ENCODE measurements at places on chromosomes 3 and 15.

- no peak for DNase-seq
Measured at GRCh38 chr3:152192050-152192449, 76.7 kb upstream of the MBNL1 start.

- DNase-seq, result no peak
Measured at GRCh38 chr3:128067489-128067888, 15.3 kb downstream of the SEC61A1 start.

GRCh38 chr15:88894348-88894818 is 961 bp downstream of the HAPLN3 start:
- no peak for DNase-seq

GRCh38 chr3:77134769-77135168 is 94.9 kb downstream of the ROBO2 start:
- DNase-seq, result no peak

- DNase-seq, result no peak
Measured at GRCh38 chr3:18223571-18223970, 201.6 kb downstream of the SATB1 start.

DNA sequence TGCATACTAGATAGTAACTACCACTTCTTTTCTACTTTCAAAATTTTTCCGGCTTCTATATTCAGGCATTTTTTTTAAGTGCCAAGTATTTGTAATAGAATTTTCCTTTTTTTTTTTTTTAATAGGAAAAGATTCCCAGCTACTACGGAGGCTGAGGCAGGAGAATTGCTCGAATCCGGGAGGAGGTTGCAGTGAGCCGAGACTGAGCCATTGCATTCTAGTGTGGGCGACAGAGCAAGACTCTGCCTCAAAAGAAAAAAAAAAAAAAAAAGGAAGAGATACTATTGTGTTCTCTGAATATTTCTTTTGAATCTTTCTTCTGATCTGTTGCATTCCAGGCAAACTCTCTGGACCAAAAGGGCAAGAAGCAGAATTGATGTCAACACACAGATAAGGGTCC is 557.3 kb downstream of the FGF12 start:
- no peak for DNase-seq

DNA sequence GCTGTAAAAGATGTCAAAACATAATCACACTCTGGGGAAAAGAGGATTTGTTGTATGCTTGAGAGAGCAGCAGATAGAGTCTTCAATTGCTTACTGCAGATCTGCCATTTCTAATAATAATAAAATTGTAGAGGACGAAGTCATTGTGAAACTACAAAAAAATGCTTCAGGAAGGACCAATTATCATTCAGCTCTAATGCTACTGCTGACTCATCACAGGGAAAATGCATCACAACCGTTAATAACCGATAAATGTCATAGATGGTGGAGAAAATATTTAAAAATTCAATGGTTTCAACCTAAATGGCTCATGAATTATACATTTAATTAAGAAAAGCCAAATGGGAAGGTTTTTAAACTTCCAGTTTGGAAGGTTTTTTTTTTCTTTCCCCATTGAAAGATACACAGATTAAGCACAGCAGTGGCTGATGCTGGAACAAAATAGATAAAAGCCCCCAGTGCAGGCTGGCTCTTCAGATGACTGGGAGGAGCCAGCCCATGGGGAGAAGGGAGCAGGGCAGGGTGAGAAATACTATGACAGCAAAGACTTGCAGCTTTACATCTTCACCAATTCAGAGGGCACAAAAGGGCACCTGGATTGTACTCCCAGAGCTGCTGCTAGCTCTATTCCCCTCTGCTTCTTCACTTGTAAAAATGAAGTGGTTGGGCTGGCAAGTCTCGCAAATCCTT is 196.1 kb downstream of the CNTN6 start:
- no peak for DNase-seq

GRCh38 chr3:116423945-116424344 is 21.3 kb downstream of the LSAMP start:
- DNase-seq, result no peak

DNA sequence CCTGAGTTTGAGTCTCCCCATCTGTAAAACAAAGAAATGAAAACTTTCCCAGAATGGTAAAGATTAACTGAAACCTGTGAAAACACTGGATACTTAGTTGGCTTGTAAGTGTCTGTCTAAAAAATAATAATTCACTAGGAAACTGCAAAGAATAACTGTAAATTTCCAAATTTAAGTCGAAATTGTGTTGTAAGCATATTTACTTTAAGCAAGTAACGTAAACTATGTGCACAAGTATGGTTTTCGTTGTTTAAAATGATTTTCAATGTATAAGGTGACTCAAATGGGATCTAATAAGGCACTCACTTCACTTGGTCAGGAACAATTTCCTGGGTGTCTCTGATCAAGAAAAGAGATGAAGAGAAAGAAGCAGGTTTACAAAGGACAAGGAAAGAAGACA is 8.5 kb upstream of the TARS3 start:
- DNase-seq, result no peak

DNA sequence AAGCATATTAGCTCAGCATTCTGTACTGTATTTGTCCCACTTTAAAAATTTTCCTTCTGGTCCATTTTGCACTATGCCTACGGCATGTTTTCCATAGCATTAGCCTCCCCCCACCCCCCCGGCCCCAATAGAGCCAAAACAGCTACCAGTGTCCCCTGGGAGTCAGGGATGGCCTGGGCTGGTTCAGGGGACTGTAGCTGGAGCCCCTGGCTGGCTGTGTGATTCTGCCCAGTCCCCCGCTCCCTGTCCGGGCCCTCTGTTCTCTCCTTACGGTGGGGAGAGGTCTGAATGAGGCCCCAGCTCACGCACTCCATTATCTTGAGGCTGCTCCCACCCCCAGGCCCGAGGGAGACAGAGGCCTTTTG is 70.1 kb downstream of the KLF15 start:
- no peak for DNase-seq

- no peak for DNase-seq
Measured at GRCh38 chr3:63841704-63842103, 21.9 kb downstream of the THOC7 start.

DNA sequence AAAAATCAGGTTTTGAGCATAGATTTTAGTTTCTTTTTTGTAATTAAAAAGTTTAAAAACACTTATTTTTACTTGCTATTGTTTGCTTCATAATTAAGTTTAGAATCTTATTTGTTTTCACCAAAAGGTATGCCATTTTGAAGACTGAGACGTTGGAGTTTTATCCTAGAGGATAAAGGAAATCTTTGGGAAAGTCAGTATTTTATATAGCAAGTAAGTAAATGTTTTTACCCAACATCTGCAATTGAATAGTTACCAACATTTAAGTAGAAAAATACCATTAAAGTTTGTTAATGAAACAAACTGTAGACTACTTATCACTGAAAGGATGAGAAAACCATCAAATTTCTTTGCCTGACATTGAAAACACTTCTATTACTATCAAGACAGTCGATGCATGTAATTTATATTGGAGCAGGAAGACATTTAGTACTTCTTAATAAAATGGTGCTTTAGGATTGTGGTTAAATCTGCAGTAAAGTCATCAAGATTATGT is 14.0 kb upstream of the CHD2 start:
- no peak for DNase-seq

DNA sequence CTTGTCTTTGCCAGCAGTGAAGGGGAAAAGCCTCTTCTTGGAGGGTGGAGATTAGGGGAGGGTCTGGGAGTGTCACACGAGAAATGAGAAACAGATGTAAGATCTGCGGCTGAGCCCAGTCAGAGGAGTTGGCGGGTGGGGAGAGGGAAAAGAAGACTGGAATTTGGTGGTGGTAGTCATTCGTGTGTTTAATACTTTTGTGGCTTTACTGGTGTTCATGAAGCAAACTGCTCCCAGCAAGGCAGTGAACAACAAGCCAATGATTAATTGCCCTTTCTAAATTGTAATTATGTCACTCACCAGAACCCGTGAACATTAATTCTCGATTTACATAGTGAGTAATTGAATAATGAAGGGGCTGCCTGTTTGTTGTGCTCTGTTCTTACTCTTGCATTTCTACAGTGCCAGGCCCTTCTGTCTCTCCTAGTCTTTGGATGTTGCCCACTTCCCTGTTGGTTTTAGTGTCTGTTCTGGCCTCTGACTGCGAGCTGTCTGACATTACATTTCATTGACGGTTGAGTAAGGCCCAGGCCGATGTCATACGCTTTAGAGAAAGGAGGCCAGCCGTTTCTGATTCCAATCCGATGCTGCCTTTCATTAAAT is 78.0 kb downstream of the CHCHD6 start:
- no peak for DNase-seq

- DNase-seq, result no peak
Measured at GRCh38 chr3:122313281-122313680, 11.8 kb upstream of the CSTA start.

DNA sequence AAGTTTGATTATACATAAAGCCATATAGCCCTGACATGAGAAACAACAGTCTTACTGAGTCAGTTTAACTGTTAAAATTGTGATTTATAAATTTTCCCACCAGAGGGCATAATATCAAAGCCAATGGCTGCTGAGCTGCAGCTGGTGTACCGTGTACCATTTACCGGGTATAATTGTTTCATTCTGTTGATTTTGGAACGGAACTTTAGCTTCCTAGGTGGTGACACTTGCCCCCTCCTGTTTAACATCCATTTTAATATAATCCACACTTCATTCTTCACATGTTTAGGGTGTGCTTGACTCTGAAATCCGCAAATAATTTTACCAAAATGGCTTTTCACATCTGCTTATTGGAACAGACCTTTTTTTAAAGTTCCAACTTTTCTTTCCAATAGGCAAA is 72.8 kb downstream of the SLC9A9 start:
- no peak for DNase-seq

- DNase-seq, result no peak
Measured at GRCh38 chr3:2094941-2095340, 3.7 kb upstream of the CNTN4 start.

- no peak for DNase-seq
Measured at GRCh38 chr3:112314649-112315048, 18.3 kb upstream of the CD200 start.

- DNase-seq, result peak; percentile 55
Measured at GRCh38 chr3:46708401-46709156, 7.4 kb downstream of the TMIE start.

DNA sequence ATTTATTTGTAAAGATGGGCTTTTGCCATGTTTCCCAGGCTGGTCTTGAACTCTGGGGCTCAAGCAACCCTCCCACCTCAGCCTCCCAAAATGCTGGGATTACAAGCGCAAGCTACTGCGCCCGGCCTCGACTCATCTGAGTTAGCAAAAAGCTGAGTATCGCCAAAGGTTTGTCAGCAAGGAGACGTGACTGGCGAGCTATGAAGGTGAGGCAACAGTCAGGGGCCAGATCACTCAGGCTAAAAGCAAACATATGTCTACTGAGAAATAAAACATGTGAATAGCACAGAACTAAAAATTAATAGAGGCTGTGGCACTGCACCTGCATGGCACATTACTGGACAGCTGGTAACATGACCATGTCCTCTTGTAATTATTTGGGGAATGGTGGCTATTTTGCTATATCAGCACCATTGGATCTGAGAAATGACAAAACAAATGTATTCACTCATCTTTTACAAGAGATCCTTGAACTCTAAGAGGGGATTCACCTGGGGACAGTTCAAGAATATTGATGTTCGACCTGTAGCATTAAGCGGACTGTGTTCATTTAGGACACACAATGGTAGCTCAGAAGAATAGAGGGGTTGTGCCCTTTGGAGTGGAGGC is 10.0 kb upstream of the SLC25A26 start:
- no peak for DNase-seq

DNA sequence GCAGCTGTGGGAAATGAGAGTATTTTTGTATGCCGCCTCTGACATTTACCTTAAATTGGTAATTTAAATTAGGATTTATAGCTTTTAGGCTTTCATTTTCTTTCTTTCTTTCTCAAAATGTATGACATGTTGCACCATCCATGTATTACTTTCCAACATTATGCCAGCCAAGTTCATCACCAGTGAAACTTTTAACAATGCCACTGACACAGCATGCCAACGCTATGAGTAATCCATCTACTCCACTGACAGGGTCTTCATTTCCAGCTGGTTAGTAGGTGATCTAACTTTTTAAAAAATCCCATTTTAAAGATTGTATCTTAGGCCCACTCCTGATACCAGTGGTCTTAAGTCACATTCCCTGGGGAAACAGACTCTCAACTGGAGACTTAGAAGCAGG is 21.8 kb upstream of the CLDN16 start:
- no peak for DNase-seq

DNA sequence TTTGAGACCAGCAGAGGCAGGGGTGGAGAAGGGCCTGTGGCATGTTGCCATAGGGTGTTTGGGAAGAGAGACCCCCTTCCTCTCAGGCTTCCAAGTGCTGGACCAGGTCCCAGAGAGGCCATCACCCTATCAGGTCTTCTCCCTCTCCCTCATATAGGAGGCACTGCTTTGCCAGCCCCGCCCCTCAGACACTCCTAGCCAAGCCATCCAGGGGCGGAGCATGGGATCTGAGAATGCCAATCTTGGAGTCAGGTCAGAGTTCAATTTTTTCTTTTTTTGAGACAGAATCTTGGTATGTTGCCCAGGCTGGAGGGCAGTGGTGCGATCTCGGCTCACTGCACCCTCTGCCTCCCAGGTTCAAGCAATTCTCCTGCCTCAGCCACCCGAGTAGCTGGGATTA is 32.7 kb downstream of the CRABP1 start:
- DNase-seq, result no peak

Measured in sigmoid colon (tissue), 7 donors.